ENCODE measurements at places on chromosomes 2 and 18.

GRCh38 chr18:46296656-46297055 is 192.5 kb downstream of the HAUS1 start:
- DNase-seq: peak; percentile 16

- DNase-seq: peak; percentile 30
Observed at GRCh38 chr2:45578056-45578843, 32.8 kb downstream of the SRBD1 start.

DNA sequence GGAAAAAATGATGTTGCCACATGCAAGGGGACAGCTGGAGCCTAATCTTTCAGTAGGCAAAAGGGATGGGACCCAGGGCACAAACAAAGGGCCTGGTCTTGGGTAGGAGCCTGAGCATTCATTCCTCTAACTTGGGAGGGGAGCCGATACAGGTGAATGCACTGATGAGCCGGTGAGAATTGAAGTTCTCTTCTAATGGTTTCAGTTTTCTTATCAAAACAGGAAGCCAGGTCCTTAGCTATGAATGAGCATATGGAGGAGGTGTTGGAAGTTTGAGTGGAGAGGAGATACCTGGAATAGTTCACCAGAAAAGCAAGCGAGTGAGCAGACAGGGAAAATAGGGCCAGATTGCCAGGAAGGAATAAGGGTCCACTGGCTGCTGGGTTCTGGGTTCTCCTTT is 10.1 kb downstream of the DPP4 start:
- DNase-seq: no peak

- DNase-seq: no peak
Observed at GRCh38 chr2:29463181-29463900, 348.1 kb downstream of the CLIP4 start.

DNA sequence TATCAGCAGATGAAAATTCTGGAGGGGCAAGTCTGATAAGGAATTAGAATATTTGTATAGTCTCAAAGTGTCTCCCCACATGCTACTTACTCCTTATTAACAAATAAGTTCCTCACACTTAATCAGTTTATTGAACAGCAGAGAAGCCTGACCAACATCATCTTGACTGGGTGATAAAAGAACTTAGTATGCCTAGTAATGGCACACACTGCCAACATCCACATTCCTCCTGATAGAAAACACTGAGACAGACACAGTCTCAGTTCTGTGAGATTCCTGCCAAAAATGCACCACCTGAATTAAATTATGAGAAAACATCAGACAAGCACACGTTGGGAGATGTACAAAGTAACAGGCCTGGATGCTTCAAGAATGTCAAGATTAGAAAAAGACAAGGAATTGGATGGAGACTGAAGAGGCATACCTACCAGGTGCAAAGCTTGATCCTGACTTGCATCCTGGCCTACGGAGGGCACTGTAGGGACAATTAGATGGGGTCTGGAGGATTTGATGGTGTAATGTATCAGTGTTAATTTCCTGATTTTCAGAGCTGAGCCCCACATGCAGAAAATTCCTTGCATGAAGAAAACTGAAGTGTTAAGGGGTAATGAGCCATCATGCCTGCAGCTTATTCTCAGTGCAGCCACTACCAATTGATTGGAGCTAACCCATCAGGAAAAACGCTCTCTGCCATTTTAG is 200.4 kb upstream of the SH3BP4 start:
- no peak for DNase-seq

- DNase-seq: no peak
Observed at GRCh38 chr18:79849328-79850207, 51.8 kb downstream of the KCNG2 start.

GRCh38 chr18:44643004-44643403 is 37.7 kb upstream of the SETBP1 start:
- no peak for DNase-seq

DNA sequence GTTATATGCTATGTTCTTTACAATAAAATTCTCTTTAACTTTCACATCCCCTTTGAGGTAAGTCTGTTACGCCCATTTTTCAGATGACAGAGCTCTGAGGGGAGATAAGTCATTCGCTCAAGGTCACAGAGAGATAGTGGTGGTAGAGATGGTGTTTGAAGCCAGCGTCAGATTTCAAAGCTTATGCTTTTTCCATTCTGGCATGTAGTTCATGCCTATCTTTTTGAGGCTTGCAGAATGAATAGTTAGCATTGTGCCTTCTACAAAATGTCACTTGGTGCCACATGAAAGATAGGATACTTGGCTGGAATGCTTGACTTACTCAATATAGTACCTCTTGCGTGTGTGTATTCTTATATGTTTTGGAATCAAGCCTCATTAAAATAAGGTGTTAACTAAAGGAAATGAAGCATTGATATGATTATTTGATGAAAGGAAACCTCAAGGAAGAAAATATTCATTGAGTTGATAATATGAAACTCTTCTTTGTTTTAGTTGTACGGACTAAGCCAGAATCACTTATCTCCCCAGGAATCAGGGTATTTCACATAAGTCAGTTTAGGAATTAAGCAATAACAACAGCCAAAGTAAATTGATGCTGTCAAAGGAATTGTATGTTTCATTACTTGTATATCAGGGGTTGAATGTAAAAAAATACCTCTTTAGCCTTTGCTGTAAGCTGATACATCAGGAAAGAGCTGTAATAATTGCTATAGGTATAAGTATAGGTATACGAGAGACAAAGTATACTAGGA is 15.5 kb downstream of the SPATS2L start:
- no peak for DNase-seq

- no peak for DNase-seq
Observed at GRCh38 chr2:74281141-74281975, 61.9 kb downstream of the SLC4A5 start.

- DNase-seq: no peak
Observed at GRCh38 chr2:119071476-119071875, 87.1 kb downstream of the C1QL2 start.

All from D341Med (cell line).